ENCODE measurements at places on chromosomes 12 and 14. TPM values are rescaled to one million over a fixed set of nuclear protein-coding genes. Genes with fewer than 3 reads are reported as not detected.

SERPINA9 gene
- not detected for polyA plus RNA-seq

GLIPR1L1 gene
- polyA plus RNA-seq: 0.31 TPM

DPPA3 gene
- 0.14 TPM for polyA plus RNA-seq

PLCZ1 gene
- not detected for polyA plus RNA-seq

CCDC198 gene
- not detected for polyA plus RNA-seq

TMEM253 gene
- polyA plus RNA-seq: 0.58 TPM

LRRIQ1 gene
- polyA plus RNA-seq: 0.27 TPM

TCTN2 gene
- polyA plus RNA-seq: 6.8 TPM

GLT1D1 gene
- polyA plus RNA-seq: 2.0 TPM

B3GNT4 gene
- 0.19 TPM for polyA plus RNA-seq

EPS8 gene
- 38.2 TPM for polyA plus RNA-seq

ACSM4 gene
- polyA plus RNA-seq: not detected

SERPINA12 gene
- polyA plus RNA-seq: not detected

ARG2 gene
- polyA plus RNA-seq: 1.2 TPM

NPAS3 gene
- 5.0 TPM for polyA plus RNA-seq

SERPINA10 gene
- polyA plus RNA-seq: not detected

SOX5 gene
- 2.8 TPM for polyA plus RNA-seq

NANOG gene
- 0.12 TPM for polyA plus RNA-seq

SLC10A1 gene
- polyA plus RNA-seq: 0.12 TPM

TOMM20L gene
- 0.56 TPM for polyA plus RNA-seq

NTN4 gene
- 56.8 TPM for polyA plus RNA-seq

SLC17A8 gene
- polyA plus RNA-seq: 0.20 TPM

PPFIA2 gene
- 2.2 TPM for polyA plus RNA-seq

KCNH3 gene
- polyA plus RNA-seq: 1.6 TPM

PLEKHA5 gene
- polyA plus RNA-seq: 13.8 TPM

KRT71 gene
- polyA plus RNA-seq: not detected

ACTR10 gene
- 71.5 TPM for polyA plus RNA-seq

RSRC2 gene
- 89.4 TPM for polyA plus RNA-seq

PTPRQ gene
- 1.0 TPM for polyA plus RNA-seq

ENDOU gene
- 1.8 TPM for polyA plus RNA-seq

LYZ gene
- polyA plus RNA-seq: 30.8 TPM

OR4E2 gene
- not detected for polyA plus RNA-seq

HHIPL1 gene
- polyA plus RNA-seq: 1.3 TPM

C12orf54 gene
- 0.32 TPM for polyA plus RNA-seq

DEGS2 gene
- 0.31 TPM for polyA plus RNA-seq

CACNA1C gene
- polyA plus RNA-seq: 5.8 TPM

FCF1 gene
- 38.7 TPM for polyA plus RNA-seq

NELL2 gene
- polyA plus RNA-seq: 2.4 TPM

CD163L1 gene
- 8.5 TPM for polyA plus RNA-seq

GZMH gene
- polyA plus RNA-seq: not detected

SLC25A47 gene
- polyA plus RNA-seq: not detected

PROX2 gene
- polyA plus RNA-seq: 1.1 TPM

HOXC11 gene
- not detected for polyA plus RNA-seq

NFE2 gene
- 5.4 TPM for polyA plus RNA-seq

BTG1 gene
- polyA plus RNA-seq: 54.1 TPM

CD27 gene
- 1.2 TPM for polyA plus RNA-seq

ACADS gene
- 16.3 TPM for polyA plus RNA-seq

ACSS3 gene
- 10.1 TPM for polyA plus RNA-seq

SYT10 gene
- not detected for polyA plus RNA-seq

RHOJ gene
- 30.8 TPM for polyA plus RNA-seq

KRT6B gene
- polyA plus RNA-seq: 0.14 TPM

MGAT4C gene
- 1.4 TPM for polyA plus RNA-seq

SLC38A1 gene
- 49.7 TPM for polyA plus RNA-seq

C12orf42 gene
- polyA plus RNA-seq: 2.2 TPM

SYCP3 gene
- 0.20 TPM for polyA plus RNA-seq

MFAP5 gene
- 169 TPM for polyA plus RNA-seq

PMCH gene
- 0.37 TPM for polyA plus RNA-seq

P2RX2 gene
- polyA plus RNA-seq: not detected

Data from muscle of back (tissue), 13 donors.